ENCODE measurements at places on chromosomes 6 and 20.

DNA sequence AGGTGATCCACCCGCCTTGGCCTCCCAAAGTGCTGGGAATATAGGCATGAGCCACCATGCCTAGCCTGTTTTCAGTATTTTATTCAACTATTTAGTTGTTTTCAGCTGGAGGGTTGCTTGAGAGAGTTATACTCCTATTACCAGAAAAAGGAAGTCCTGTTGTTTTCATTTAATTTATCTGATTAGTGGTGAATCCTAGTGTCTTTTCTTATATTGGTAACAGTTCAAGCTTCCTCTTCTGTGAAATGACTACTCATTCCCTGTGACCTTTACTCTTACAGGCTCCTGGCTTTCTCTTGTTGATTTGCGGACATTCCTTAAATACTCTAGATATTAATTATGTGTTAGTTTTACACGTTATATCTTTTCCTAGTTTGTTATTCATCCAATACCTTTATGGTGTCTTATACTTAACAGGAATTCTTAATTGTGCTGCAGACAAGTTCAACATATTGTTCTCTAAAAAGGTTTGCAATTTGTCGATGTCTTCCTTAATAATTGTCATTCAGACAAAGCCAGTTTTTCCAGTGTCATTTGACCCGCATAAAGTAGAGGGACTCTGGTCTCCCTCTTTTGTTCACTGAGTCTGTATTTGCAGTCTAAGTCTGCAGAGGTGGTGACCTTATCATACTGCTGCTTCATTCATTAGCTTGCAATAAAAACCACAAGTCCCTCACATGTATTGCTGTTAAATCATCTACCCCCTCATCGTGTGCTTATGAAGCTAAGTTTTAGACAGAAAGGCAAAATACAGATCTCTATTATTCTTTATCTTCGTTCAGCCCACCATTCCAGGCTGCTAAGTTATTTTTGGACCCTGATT, 51.4 kb downstream of the ZBTB9 start:
- DNase-seq: no peak

DNA sequence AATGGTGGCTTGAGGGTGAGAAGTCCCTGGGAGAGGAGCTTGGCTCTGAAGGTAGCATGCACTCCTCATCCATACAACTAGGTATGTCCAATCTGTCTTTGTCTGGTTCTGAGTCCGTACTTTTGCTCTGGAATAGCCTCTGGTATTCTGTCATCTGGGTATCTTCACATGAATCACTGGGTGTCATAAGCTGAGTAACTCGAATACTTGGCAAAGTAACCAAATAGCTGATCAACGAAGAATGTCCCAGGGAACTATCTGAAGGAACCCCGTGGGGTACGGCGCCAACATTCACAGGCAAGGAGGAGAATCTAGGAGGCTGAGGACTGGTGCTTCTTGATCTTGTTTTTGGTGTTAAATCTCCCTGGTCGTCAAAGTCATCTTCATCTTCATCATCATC, 184.8 kb downstream of the HIVEP2 start:
- DNase-seq: no peak

DNA sequence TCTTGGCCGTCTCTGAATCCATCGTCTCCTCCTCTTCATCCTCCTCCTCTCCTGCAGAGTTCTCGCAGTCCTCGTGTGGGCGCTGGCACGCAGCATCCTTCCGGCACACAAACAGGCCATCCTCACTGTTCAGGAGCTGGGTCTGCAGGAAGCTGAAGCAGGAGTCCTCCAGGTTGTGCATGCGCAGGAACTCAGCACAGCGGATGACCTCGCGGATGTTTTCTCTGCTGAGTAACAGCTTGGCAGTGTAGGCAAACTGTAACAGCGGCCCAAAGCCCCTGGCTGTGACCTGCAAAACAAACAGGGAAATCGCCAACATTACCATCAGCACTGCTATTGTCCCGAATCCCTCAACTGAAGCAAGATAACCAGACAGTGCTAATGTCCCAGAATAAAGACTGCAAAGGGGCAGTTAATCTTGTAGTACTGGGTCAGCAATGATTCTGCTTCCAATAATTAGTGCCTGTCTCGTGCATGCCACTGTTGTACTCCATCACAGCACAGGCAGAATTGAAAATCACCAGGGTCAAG, 57.4 kb downstream of the GJA10 start:
- DNase-seq: no peak

DNA sequence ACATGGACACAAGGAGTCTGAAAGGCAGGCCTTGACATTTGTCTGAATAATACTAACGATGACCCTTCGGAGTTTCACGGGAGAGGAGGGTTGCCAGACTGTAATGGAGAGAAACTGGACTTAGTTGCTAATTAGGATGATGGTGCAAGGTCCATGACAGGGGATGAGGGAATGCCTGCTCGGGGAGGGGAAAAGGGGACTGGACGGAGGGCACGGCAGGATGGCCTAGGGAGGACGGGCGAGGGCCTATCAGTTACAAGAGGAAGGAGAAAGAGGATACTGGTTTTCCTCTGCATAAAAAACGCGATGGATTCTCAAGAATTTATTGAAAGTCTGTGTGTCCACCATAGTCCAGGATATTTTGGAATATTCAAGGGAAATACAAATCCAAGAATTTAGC, 42.7 kb downstream of the IRAK1BP1 start:
- no peak for DNase-seq

DNA sequence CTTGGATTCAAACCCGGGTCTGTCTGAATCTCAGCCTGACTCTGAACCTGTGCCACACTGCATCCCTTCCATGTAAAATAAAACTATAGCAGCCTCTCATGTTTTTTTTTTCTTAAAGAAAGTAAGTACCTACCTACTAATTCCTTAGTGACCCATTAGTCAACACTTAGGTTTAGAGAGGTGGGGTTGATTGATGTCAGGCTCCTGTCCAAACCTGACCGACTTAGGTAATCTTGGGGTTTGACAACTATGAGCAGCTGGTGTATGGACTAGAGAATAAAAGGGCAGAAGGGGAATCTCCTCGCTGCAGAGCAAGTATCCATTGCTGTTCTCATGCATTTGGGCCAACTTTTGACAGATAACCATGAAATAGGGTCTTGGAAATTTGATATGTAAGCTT, 6.5 kb downstream of the NKAIN2 start:
- no peak for DNase-seq

GRCh38 chr6:12516070-12516469, 200.5 kb upstream of the PHACTR1 start:
- DNase-seq: no peak

DNA sequence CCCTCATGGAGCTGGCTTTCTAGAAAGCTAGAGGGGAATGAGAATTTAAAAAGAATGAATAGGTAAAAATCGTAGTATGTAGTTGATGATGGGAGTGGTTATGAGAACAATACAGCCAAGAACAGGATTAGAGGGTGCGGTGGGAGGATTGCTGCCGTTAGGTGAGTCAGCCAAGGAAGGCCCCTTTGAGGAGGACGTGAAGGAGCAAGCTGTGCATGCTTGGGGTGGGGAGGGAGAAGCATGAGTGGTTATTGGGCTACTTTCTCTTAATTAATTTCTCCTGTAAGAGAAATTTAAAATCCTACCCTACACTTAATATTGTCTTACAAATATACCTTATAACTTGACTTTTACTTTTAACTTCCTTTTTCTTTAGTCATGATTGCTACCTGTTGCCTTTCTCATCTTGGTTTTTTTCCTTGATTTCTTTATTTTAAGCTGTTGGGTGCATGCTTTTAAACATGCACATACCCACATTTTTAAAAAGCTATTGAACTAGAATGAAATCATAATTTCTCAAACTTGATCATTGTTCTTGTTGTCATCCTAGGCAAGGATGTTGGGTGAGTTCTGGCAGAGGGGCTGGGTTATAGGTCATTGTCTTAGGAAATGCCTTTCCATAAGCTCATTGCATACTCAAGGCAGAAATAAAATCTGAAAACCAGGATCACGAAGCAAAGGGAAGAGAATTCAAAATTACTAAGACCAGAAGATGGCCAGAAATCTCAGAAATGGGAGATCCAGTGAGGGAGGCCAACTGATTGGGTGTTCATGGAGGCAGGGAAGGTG, 114.5 kb downstream of the TCP11 start:
- DNase-seq: no peak

- no peak for DNase-seq
Observed at GRCh38 chr6:167420177-167420576, 95.3 kb downstream of the TTLL2 start.

DNA sequence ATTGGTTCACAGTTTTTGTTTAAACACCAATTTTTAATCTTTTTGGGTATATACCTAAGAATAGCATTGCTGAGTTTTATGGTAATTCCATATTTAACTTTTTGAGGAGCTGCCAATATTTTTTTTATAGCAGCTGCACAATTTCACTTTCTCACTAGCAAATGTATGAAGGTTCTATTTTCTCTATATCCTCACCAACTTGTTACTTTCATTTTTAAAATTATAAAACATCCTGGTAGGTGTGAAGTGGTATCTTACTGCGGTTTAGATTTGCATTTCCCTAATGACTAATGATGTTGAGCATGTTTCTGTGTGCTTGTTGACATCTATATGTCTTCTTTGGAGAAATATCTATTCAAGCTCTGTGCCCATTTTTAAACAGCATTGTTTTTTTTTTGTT, 452.1 kb downstream of the GRIK2 start:
- DNase-seq: no peak

- no peak for DNase-seq
Observed at GRCh38 chr20:699342-699741, 23.7 kb upstream of the SCRT2 start.

Measured in gastrocnemius medialis (tissue), 4 donors.